ENCODE measurements at places on chromosomes 6 and 20.

DNA sequence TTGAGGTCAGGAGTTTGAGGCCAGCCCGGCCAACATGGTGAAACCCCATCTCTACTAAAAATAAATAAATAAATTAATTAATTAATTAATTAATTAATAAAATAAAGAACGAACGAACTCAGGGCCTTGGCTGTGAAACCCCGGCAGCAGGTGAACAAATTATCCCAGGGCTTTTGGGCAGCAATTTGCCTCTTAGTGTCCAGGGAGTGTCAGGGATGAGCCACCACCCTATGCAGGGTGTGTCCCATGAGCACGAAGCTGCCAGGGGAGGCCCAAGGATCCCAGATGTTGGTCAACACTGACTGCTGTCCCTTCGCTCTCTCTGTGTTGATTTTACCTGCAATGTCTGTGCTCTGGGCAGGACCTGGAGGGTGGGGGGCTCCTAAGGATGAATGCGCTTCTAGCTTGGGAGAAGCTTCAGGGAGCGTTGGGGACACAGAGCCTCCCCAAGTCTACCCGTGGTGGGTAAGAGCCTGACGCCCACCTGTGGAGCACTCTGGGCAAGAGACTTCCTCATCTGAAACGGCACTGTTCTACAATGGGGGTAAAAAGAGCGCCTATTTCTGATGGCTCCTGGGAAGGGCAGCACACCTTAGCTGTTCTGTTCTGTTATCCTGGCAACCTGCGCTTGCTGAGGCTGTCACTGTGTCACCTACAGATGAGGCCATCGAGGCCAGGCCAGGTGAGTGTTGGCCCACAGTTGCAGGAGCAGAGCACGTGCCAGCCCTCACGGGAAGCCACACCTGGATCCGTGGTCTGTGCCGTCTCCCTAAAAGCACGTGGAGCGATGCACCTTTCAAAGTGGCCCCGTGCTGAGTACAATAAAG is 125.5 kb upstream of the CDH4 start:
- DNase-seq: no peak

GRCh38 chr6:170250981-170251775 is 39.7 kb downstream of the DLL1 start:
- DNase-seq: no peak

- DNase-seq: no peak
Observed at GRCh38 chr6:36113703-36114102, 16.6 kb upstream of the MAPK13 start.

DNA sequence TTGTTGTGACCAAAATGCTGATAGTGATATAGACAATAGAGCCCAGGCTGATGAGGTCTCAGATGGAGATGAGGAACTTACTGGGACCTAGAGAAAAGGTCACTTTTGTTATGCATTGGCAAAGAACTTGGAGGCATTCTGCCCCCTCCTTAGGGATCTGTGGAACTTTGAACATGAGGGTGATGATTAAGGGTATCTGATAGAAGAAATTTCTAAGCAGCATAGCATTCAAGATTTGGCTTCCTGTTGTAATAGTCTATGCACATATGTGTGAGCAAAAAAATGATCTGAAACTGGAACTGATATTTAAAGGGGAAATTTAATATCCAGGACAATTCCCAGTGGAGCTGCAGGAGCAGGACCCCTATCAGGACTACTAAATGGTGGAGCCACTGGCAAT is 17.1 kb downstream of the HLA-A start:
- DNase-seq: no peak

- DNase-seq: no peak
Observed at GRCh38 chr6:168195712-168196111, 116.7 kb upstream of the FRMD1 start.

DNA sequence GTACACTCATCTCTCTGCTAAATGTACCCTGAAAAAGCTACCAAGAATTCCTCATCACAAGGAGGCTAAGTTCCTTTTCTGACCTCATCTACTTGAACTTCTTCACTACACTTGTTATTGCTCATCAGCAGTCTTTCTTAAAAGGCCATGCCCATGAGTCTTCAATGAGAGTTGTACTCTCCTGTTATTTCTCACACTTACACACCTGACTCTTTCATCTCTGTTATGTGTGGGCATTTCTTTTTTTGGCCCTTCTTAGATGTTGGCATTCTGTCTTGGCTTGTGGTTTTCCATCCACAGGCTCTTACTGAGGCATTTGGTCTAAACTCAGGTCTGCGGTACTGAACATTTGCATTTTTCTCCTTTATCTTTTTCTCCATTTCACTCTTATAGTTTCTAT is 10.7 kb upstream of the SLC17A1 start:
- no peak for DNase-seq

GRCh38 chr20:38620441-38620840 is 18.8 kb downstream of the ARHGAP40 start:
- DNase-seq: no peak

DNA sequence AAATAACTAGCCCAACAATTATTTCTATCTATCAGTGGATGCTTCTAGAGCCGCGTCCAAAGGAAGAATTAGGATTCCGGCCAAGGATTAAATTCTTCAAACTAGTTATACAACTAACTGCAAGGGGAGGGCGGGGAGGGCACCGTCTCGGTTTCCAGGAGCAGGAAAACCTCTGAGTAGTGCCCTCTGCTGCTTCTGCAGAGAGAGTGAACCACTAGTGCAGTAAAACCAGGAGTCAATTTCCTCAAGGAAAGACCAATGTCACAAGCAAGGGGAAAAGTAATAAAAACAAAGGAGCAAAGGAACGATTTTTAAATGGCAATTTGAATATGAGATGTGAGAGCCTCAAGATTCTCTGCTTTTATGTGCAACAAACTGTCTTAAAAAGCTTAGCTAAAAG is 16.5 kb upstream of the UBE2J1 start:
- no peak for DNase-seq

GRCh38 chr6:143744551-143745165 is 66.9 kb downstream of the PHACTR2 start:
- DNase-seq: no peak

- no peak for DNase-seq
Observed at GRCh38 chr6:33746036-33746600, 587 bp downstream of the IP6K3 start.

DNA sequence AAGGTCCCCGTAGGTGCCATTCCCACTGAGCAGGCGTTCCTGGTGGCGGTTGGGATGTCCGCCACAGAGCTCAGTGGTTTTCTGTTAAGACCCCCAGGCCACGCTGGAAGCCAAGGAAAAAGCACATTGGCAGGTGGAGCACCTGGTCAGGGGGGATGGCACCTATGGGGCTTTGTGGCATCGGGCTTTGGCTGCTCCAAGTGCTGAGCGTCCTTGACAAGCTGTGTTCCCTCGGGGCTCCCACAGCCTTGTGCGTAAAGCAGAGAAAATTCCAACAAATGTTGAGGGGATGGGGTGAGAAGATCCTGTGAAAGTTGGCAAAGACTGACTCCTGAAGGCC is 135.4 kb downstream of the JPH2 start:
- no peak for DNase-seq

DNA sequence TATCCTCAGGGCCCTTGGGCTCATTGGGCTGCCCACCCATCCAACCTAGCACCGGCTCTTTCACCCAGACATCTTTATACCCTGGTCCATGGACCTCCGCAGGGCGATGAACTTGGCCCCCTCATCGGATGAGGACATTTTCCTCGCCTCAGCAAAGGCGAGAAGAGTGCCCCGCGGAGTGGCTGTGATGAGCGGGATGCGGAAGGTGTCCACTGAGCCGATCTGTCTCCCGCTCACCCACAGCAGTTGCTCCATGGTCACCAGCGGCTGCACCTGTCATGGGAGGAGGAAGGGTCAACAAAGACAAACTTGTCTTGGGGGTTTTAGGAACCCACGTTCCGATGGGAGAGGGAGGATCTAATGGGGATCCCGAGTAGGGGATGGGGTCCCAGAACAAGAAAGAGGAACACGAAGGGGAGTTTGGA is 690 bp downstream of the NEU1 start:
- DNase-seq: no peak

- DNase-seq: no peak
Observed at GRCh38 chr20:48207505-48207904, 422.2 kb upstream of the SULF2 start.

DNA sequence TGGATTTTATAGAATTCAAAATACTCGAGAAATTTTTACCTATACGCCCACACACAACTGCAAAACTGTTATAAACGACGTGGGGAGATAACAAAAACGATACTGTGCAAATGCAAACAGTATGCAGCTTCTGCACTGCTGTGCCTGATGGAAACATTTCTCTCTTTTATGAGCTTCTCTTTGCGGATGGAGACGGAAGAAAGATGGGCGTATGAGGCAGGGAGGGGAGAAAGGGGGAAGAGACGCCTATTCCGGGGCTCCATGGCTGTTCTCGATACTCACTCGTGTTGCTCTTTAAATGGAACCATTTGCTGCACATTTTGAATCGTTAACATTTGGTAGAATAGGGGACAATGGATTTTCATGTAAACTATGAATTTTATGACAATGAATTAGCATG is 69.1 kb upstream of the EXOC2 start:
- no peak for DNase-seq

DNA sequence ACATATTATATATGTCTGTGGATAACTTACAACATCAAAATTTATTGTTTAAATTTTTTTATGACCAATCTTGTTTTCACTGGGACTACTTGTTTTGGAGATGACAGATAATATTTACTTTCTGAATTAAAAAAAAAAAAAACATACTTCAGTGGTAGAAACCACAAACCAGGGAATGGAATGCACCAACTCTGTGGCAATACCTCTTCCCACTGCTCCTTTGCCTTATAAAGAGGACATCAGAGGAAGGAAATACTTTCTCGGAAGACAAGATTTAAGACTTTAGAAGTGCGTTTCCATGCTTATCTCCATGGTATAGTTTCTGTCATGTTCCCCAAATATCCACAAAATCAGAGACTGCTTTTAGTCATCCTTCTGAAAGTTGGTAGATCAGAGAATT is 1241.1 kb upstream of the EYS start:
- no peak for DNase-seq

DNA sequence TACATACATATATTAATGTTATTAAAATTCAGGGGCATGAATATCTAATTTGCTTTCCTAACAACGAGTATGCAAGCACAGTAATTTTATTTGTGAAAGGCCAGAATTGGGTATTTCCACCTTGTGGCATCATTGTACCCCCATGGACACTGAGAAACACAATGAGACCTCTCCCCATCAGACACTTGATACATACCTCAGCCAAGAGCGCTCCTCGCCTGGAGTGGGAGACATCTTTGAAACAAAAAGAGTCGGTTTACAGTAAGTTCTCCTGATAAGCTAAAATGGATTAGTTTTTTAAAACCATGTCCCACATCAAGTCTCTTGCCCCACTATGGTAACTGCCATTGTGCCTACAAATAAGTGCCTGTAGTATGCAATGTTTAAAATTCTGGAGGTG is 2.1 kb downstream of the CNR1 start:
- no peak for DNase-seq

DNA sequence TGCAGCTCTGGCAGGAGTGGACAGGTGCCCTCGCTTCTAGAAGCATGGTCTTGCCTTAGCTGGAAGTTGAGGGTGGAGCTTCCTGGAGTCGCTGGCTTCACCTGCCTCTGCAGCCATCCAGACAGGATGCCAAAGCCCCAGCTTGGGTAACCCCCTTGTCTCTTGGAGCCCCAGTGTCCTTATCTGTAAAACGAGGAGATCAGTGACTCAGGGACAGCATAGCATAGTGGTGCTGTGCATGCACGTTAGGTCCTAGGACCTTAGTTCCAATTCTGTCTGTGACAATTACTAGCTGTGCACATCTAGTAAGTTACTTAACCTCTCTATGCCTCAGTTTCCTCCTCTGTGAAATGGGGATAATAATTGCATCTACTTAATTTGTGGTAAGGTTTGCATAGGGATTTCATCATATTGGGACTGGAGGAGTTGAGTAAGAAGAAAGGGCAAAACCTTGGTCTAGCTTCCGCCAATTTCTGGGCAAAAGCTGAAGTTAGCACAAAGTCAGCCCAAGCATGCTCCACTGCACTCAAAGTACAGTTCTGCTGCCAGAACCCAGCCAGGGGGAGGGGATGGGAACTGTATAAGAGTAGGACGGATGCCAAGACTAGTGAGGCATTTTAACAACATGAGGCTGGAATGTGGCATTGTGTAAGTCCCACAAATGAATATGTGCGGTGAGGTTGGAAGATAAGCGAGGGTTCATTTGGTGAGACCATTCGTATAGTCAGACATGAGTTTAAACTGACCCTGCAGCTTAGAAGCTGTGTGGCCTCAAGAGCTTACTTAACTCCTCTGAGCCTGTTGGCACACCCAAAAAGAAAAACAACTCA is 24.5 kb downstream of the TOX2 start:
- DNase-seq: peak; percentile 78

- peak; percentile 26 for DNase-seq
Observed at GRCh38 chr20:63273635-63274380, 1.2 kb downstream of the ARFGAP1 start.

DNA sequence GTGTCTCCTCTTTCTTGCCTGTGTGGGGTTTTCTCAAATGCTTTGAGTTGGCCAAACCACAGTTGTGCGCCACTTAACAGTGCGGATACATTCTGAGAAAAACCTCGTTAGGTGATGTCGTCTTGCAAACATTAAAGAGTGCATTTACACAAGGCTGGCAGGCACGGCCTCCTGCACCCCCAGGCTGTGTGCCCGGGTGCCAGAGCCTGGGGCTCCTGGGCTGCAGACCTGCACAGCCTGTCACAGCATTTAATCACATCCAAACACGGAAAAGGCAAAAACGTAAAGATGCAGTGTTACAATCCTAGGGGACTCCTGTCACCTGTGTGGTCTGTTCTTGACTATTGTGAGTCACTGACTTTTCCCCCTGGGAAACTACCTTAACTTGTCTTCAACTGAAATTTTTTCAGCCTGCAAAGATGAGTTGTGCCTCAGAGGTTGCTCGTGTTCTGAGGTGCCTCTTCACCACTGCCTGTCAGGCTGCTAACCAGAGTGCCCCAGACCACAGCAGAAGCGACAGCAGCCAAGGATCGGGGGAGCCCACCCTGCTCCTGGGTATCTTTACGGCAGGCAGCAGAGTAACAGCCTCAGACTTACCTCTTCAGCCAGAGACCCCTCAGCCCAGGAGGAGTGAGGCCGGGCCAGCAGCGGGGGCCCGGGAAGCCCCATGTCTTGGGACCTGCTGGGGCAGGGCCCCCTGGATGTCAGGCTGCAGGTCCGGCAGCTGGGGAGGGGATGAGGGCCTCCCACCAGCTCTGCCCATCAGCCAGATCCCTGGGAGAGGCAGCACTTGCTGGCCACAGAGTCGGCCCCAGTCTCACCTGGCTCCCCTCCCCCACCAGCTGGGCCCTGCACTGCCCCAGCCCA is 683 bp upstream of the C20orf204 start:
- DNase-seq: no peak

DNA sequence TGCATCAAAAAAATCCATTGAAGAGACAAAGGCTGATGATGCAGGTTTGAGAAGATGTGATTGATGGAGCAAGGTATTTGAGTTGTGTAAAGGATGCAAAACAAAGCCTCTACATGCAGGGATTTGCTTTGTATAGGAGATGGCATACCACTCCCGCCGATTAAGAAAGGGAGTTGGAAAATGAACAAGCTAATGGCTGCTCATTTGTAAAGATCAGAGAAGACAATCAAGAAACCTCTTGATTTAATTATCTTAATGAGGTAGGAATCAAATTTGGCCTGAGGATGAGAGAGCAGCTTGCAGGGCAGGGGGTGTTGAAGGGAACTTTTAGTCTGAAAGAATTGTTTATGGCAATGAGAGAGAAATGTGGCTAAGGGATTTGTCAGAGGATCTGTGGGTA is 448.2 kb upstream of the ADGRB3 start:
- DNase-seq: no peak

- DNase-seq: no peak
Observed at GRCh38 chr6:126534401-126534800, 194.5 kb downstream of the CENPW start.

All from HFF-Myc (cell line).